ENCODE measurements at places on chromosomes 3 and 15.
A peak's percentile ranks its signal among the peaks of the same experiment; 100 is the strongest.

- peak; percentile 36 for DNase-seq
Observed at GRCh38 chr3:57752307-57752706, 3.8 kb upstream of the SLMAP start.

DNA sequence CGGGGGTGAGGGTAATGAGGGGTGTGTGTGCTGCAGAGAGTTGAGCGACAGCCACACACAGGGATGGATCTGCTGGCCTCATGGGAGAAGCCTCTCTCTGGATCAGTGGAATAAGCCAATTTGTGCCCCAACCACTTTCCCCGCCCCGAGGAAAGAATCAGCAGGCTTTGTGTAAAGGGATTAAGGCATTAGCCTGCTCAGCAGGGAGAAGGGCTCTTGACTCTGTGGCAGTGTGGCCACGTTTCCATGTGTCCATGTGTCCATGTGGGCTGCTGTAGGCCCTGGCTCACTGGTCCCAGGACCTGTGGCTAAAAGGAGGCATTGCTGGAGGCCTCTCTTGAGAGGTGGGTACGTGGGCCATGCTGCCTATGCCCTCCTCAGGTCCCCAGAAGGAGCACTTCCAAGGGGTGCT lies 104.7 kb downstream of the HMG20A start:
- DNase-seq: no peak

DNA sequence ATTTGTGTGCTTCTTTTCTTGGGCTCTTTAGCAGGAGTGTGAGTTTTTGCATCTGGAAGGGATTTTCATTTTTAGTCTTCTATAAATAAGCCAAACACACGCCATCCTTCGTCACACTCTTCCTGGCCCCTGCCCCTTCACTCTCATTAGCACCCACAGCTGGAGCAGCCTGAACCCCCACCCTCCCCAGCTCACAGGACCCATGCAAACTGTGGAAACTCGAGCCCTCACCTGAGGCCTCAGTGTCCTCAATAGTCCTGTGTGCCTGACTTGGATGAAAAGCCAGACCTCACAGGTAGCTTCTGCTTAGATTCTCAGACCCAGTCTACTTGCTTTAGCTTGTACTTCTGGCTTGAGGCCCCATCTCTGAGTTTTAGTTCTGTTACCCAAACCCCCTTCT lies 167.9 kb downstream of the MTHFS start:
- no peak for DNase-seq

GRCh38 chr3:147216143-147216673 lies 190.1 kb downstream of the ZIC4 start:
- no peak for DNase-seq

DNA sequence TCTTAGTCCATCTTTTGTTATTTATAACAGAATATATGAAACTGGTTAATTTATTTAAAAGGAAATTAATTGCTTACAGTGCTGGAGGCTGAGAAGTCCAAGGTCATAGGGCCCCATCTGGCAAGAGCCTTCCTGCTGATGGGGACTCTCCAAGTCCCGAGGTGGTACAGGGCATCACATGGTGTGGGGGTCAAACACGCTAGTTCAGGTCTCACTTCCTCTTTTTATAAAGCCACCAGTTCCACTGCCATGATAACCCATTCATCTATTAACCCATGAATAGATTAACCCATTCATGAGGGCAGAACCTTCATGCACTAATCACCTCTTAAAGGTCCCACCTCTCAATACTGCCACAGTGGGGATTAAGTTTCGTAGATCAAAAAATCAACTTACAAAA lies 659.3 kb downstream of the NAALADL2 start:
- DNase-seq: no peak

DNA sequence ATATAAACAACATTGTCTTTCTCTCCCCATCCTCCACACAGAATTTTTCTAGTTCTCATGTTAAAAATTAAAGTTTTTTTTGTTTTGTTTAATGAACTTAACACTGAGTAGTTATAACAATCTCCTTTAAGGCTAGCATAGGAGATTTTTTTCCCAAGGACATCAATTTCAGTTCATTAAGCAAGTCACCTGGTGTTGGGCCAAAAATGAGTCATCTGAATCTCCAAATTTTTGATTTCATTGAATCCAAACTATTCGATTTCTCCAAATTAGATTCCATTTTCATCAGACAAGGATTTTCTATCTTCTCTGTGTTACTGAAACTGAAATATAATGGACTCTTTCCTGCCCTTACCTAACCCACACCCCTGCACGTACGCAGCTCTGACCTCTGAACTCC lies 631.4 kb upstream of the MDFIC2 start:
- DNase-seq: peak; percentile 42

DNA sequence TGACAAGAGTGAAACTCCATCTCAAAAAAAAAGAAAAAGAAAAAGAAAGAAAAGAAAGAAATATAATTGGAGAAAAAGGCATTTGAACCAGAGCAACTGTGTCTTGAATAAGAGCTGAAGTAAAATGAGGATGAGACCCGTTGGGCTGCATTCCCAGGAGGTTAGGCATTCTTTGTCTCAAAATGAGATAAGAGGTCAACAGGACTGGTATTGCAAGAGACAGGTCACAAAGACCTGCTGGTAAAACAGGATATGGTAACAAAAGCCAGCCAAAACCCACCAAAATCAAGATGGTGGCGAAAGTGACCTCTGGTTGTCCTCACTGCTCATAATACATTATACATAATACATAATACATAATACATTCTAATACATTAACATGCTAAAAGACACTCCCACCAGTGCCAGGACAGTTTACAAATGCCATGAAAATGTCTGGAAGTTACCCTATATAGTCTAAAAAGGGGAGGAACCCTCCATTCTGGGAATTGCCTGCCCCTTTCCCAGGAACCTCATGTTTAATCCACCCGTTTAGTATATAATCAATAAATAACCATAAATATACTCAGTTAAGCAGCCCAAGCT lies 8.6 kb upstream of the TIPIN start:
- no peak for DNase-seq

DNA sequence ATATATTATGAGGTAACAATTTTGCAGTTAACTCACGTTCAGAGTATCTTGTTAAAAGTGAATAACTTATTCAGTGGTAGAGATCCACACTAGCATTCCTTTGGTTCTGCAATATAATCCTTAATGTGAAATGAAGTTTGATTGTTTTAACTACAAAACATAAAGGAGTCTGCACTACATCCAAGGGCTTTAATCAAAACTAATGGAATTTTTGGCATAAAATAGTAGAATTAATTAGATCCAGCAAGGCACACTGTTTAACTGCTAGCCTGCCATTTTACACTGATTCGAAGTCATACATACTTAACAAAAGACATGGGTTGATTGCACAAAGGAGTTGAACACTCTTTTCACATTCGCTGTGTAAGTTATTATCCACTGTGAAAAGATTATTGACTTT lies 263.0 kb upstream of the ROBO2 start:
- no peak for DNase-seq

DNA sequence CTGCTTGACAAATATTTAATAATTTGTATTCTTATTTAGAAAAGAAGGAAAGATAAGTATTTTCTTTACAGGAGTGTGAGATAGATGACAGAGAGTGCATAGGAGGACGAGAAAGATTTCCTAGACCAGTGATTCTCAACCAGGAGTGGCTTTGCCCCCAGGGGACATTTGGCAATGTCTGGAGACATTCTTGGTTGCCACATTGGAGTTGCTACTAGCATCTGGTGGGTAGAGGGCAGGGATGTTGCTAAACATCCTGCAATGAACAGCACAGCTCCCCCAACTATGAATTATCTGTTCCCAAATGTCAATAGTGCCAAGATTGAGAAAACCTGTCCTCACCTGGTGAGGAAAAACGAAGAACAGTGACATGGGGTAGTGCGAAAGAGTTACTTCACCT lies 30.8 kb upstream of the MINAR1 start:
- no peak for DNase-seq

- DNase-seq: peak; percentile 81
Observed at GRCh38 chr3:132231633-132232032, 85.6 kb upstream of the ACP3 start.

DNA sequence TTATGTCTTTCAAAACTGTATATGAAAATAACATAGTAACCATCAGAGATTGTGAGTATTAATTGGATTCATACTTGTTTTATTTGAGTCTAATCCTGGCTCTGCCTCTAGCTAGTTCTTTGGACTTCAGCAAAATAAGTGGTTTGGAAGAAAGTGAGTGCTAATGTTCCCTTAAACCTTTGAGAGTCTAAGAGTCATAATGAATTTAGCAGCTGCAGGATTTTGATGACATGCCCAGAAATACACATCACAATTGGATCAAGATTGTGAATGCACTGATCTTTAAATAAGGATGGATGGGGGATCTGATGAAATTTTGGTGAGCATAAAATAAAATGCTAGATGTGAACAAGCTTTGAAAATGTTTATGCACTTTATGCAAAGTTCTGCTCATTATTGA lies 79.9 kb upstream of the FAM98B start:
- peak; percentile 30 for DNase-seq

- no peak for DNase-seq
Observed at GRCh38 chr3:86234506-86235254, 756.3 kb downstream of the VGLL3 start.

GRCh38 chr15:47366884-47367283 lies 350.4 kb upstream of the SEMA6D start:
- DNase-seq: no peak

DNA sequence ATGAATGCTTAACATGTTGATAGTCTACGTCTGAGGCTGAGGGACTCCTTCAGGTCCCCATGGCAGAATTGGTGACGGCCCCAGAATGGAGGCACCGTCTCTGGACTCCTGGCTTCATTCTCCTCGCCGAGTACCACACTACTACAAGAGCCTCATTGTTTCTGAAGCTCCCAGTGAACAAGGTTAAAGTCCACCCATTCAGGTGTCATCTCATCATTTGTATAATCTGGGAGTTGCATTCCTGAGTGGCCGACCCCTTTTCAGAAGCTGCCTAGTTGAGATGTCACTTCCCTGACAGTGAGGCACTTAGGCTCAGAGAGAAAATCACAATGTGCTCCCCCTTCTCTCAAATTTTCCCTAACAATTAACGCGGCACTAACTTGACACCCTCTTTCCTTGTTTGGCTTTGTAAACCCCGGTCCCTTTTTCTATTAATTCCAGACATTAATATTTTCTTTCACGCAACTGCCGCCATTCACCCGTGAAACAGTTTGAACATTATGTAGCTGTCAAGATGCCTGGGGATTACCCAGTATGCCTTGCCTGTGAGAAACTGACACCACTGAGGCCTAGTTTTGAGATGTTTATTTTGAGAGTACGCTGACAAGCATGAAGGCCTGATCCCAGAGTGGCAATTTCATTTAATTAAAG lies 105.6 kb downstream of the MCTP2 start:
- DNase-seq: no peak

DNA sequence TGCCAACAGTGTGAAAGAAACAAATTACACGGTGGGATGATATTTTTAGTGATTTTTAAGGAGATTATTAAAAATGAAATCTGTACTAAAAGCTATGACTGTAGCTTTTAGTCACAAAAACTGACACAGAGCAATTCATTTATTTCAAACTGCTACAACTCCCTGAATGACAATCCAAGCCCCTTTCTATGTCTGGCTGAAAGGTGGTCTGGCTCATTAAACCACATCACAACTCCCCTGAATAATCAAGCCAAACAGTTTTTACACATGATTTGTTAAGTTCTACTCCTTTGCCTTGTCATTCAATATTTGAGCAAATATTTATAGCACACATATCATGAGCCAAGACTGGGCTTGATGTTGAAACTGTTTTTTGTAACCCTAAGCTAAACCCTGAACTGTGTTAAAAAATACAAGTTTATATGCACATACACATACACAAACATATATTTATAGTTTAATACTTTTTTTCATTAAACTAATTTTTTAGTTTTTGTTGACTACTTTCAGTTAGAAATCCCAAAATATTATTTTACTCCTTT lies 125.5 kb downstream of the RBMS3 start:
- DNase-seq: no peak
